ENCODE measurements at places on chromosomes 5 and 9. TPM values are rescaled to one million over a fixed set of nuclear protein-coding genes. Genes with fewer than 3 reads are reported as not detected.
A peak's percentile ranks its signal among the peaks of the same experiment; 100 is the strongest.

Gene GCNT4
- 1.2 TPM for polyA plus RNA-seq

GRCh38 chr5:53199882-53200281 lies 90.3 kb upstream of the MOCS2 start:
- DNase-seq = no peak

Gene PCDHB10
- 5.8 TPM for polyA plus RNA-seq

- DNase-seq = no peak
These were observed 301.5 kb upstream of the VLDLR start for GRCh38 chr9:2320114-2320513.

DNA sequence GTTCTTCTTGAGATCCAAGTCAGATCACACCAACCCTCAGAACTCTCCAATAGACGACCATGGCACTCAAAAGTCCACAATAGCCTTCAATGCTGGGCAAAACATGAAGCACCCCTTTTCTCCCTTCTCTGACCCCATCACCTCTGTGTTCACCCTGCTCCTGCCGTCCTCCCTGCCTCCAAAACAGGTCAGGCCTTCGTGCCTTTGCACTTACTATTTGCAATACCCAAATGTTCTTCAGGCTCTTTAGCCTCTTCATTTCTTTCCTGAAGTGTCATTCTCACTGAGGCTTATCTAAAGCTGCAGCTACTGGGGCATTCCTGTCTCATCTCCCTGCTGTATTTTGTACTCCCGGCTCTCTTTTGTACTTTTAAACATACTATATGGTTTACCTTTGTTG lies 2.0 kb upstream of the ROPN1L start:
- no peak for DNase-seq

Gene ABCA1
- polyA plus RNA-seq = 20.2 TPM

GRCh38 chr9:113409883-113410206 lies 630 bp downstream of the POLE3 start:
- no peak for DNase-seq

GRCh38 chr5:138938526-138938925 lies 63.4 kb upstream of the LRRTM2 start:
- no peak for DNase-seq

- no peak for DNase-seq
These were observed 729 bp upstream of the TNPO1 start for GRCh38 chr5:72815580-72816283.

GRCh38 chr9:129006328-129007034 lies 21.6 kb downstream of the SH3GLB2 start:
- peak; percentile 61 for DNase-seq

All from left lung (tissue), 14 donors.